ENCODE measurements at places on chromosomes 7 and 10.

DNA sequence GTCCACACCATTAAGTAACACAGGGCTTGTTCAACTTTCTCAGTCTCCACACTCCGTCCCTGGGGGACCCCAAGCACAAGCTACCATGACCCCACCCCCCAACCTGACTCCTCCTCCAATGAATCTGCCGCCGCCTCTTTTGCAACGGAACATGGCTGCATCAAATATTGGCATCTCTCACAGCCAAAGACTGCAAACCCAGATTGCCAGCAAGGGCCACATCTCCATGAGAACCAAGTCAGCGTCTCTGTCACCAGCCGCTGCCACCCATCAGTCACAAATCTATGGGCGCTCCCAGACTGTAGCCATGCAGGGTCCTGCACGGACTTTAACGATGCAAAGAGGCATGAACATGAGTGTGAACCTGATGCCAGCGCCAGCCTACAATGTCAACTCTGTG is 81.1 kb upstream of the SAMD8 start:
- DNase-seq = no peak

GRCh38 chr10:132066186-132066585 is 440 bp downstream of the JAKMIP3 start:
- DNase-seq = no peak

- no peak for DNase-seq
Measured at GRCh38 chr7:23864973-23865372, 155.0 kb downstream of the STK31 start.

- no peak for DNase-seq
Measured at GRCh38 chr7:120055300-120055699, 217.7 kb upstream of the KCND2 start.

DNA sequence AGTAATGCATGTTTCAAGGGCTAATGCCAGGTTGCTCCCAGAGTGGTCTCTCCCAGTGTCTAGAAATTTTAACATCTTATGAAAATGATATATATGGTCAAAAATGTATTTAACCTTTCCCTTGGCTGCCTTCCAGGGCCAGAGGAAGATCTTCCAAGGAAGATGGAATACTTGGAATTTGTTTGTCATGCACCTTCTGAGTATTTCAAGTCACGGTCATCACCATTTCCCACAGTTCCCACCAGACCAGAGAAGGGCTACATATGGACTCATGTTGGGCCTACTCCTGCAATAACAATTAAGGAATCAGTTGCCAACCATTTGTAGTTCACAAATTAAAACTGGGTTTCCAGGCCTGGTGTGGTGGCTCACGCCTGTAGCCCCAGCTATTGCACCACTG is 9.0 kb downstream of the GATAD1 start:
- no peak for DNase-seq

All from activated CD4-positive, alpha-beta T cell treated with anti-CD3 and anti-CD28 coated beads for 1 hour (primary cell).